Activated T-cell treated with anti-CD3 and anti-CD28 coated beads, Interleukin-2, amount 50 U/mL, for 48 hours (primary cell): ENCODE measurements at places on chromosomes 16 and 17.

DNA sequence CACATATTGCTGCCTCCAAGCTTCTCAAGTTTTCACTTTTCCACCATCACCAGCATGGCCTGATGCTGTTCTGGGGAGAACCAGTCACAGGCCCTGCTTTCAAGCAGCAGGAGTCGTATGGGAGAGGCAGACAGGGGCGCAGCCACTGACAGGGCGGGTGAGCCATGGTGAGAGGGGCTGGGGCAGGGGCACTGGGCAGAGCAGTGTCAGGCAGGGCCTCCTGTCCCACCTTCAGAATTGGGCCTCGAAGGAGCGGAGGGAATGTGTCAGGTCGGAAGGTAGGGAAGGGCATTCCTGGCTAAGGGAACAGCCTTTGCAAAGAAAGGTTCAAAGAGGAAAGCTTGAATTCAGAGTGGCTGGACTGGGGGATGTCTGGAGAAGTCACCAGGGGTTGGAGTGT, 4.9 kb upstream of the MAP2K3 start:
- DNase-seq, result no peak

DNA sequence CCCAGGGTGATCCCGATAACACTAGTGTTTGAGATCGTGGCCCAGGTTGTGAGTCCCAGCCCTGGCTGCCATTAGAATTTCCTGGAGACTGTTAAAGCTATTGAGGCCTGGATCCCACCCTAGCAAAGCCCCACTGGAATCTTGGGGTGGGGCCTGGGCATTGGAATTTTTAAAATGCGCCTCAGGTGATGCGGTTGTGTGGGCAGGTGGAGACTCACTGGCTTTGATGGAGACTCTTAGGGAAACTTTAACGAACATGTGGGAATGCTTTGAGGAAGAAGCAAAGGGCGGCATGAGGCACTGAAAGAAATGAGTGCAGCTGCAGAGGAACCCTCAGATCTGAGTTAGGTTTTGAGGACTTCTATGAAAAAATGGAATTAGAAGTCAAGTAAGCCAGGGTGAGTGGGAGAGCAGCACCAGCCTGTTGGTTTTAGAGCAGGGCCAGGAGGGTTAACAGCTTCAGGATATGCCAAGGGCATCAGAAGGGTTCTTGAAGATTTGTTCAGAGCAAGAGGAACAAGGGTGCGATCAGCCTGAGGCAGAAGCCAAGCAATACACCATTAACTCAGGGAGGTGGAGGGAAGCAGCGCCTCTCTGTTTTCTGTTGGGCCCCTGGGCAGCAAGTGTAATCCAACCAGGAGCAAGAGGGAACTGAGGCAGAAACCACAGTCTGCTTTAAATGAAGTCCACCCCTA, 42.5 kb downstream of the KSR1 start:
- DNase-seq, result no peak

DNA sequence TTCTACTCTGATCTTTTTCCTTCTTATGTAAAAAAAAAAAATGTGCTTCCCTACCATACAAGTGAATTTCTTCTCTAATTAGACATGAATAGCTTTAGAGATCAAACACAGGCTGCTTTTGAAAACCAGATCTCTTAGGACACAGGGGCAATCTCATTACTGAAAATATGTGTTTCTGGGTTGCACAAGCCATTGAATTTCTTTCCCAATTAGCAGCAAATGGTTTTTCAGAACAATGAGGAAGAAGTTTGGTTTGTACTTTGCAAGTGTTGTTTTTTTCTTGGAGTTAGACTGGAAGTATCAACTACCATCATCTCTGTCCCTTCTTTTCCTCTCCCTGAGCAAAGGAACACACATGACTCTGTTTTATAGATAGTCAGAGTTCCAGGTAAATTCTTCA, 5.6 kb upstream of the ANKS4B start:
- no peak for DNase-seq

DNA sequence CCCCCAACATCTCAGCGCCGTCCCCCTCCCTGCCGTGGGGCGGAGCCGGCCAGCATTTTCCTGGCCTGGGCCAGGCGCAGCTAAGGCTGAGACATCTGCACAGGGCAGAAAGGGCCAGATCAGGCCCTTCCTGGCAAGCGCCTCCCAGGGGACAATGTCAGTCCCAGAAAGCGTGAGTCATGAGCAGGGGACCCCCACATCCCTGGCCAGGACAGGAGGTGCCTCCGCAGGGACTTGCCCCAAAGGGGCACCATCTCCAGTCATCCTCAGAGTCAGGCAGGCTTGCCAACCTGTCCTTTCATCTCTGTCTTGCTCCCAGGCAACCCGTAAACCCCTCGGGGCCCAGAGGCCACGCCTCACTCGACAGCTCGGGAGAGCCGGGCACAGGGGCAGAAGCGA, 43.2 kb downstream of the SOCS1 start:
- DNase-seq, result no peak

DNA sequence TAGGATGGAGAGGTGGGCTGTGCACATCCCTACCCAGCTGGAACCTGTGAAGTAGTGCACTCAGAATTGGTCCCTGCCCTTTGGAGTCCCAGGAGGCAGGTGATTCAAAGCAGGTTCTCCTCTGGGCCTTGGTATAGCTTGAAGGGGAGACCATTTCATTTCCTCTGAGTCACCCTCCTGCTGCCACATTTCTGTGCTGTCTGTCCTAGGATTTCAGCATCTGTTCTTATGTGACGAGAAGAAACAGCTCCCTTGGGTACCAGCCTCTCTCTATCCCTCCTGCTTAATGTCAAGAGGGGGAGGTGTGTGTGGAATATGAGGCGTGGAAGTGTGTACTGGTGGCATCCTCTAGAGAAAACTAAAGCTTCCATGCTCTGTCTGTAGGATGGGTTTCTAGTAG, 5.0 kb upstream of the NFE2L1 start:
- no peak for DNase-seq

GRCh38 chr16:1708768-1709180, 2.8 kb downstream of the MAPK8IP3 start:
- DNase-seq, result no peak

DNA sequence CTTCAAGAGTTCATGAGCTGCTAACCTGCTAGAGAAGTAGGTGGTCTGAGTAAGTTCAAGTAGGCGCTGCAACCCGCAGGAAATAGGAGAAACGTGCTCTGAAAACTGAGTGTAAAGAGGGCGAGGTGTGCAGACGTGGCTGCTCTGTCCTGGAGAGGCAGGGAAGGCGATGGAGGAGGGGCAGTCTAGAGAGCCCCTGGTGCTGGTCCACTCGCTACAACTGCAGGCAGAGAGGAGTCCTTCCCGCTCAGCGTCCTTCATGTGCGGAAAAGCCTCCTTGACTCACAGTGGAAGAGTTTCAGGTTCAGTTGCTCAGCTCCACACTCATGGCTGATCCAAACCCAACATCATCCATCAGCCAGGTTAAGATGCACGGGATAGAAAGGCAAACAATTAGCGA, 12.1 kb downstream of the ABCA3 start:
- no peak for DNase-seq

GRCh38 chr16:14240964-14241363, 169.8 kb downstream of the MRTFB start:
- no peak for DNase-seq

DNA sequence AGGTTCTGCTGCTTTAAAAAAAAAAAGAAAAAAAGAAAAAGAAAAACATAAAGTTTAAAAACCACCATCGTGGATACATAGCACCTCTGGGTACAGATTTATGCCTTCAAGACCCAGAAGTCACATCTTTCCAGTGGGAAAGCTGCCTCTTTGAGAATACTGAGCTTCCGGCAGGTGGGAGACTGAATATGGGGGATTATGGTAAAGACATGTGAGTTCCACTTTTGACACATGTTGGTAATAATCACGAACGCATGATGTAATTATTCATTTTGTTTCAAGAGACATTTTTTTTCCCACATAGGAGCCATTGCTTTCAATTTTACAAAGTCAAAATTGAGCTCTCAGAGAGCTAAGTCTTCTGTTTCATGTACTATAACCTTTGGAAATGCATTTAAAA, 229.7 kb upstream of the CDH5 start:
- DNase-seq, result no peak

- no peak for DNase-seq
Measured at GRCh38 chr17:82598256-82599119, 49.8 kb downstream of the WDR45B start.

DNA sequence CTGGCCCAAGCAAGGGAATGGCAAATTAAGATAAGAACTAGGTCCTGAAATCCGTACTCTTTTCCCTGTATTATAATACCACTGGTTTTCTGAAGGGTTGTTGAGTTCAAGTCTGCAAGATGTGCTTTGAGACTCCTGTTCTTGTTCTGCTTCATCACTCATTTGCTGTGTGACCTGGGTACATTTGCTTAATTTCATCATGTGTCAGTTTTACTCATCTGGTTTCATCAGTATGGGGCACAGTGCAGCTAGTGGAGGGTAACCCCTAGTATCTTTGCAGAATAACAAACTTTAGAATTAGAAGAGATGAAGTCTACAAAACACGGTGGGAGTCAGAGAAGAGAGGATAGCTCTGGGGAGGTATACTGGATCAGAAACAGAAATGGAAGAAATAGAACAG, 21.9 kb upstream of the EFCAB13 start:
- DNase-seq, result no peak

- DNase-seq, result no peak
Measured at GRCh38 chr16:81523387-81524115, 78.9 kb downstream of the CMIP start.

DNA sequence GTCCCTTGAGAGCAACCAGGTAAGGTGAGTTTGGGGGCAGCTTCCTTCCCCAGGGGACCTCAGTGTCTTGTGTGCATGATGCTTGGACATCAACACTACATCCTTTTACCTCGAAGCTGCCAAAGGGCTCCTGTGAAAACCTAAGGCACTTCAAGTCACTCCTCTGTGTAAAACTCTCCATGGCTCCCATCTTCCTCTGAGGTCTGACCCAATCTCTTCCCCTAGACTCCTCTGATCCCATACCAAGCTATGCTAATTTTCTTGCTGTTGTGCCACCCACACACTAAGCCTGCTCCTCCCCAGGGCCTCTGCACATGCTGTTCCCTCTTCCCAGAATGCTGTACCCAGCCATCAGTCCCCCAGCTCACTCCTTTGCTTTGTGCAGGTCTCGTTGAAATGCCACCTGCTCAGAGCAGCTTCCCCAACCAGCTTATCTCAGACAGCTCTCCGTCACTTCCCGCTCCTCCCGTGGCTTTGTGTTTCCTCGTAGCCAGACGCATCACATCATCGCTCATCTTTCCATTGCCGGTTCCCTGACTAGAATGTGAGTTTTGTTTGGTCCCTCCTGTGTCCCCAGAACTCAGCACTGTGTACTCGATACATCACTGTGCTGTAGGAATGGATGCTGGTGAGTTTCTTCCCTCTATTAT, 78.4 kb downstream of the CNGB1 start:
- DNase-seq, result no peak

GRCh38 chr17:68572138-68572842, 28.9 kb downstream of the FAM20A start:
- DNase-seq, result no peak

- no peak for DNase-seq
Measured at GRCh38 chr17:68036304-68037147, 991 bp downstream of the KPNA2 start.

- no peak for DNase-seq
Measured at GRCh38 chr17:30326809-30327208, 7.0 kb downstream of the TMIGD1 start.

- DNase-seq, result no peak
Measured at GRCh38 chr16:81896902-81897301, 114.4 kb downstream of the SDR42E1 start.

- no peak for DNase-seq
Measured at GRCh38 chr17:70318051-70318450, 148.7 kb downstream of the KCNJ2 start.

DNA sequence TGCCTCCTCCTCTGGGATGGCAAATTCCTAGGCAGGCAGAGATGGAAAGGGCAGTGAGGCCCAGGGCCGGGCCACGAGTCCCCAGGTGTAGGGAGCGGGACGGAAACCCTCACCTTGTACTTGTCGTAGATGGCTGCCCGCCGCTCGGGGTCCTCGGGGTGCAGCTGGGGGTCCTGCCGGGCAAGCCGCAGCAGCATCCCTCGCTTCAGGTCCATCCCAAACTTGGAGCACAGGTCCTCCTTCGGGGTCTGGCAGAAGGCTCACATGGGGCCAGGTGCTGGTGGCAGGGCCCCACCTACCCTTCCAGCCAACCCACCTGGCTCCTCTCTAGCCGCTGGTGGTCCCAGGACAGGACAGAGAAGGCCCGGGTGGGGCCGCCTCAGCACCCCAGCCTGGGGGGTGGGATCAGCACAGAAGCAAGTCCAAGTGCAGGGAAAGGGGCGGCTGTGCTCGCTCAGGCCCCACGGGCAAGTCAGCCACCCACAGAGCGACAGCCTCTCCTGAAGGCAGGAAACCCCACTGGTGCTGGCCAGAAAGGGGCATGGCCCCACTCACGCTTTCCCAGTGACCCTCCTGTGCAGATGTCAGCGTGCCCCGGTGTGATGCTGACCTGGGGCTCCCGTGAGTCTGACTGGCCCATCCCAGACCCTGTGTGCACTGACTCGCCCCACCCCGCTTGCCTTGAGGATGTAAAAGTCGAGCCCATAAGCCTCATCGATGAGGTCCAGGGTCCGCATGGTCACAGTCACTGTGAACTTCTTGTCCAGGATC, 1.8 kb downstream of the MRPL28 start:
- DNase-seq, result no peak

GRCh38 chr16:51657848-51658247, 506.8 kb upstream of the SALL1 start:
- DNase-seq, result no peak

- DNase-seq, result no peak
Measured at GRCh38 chr17:66469890-66470289, 167.5 kb downstream of the PRKCA start.

DNA sequence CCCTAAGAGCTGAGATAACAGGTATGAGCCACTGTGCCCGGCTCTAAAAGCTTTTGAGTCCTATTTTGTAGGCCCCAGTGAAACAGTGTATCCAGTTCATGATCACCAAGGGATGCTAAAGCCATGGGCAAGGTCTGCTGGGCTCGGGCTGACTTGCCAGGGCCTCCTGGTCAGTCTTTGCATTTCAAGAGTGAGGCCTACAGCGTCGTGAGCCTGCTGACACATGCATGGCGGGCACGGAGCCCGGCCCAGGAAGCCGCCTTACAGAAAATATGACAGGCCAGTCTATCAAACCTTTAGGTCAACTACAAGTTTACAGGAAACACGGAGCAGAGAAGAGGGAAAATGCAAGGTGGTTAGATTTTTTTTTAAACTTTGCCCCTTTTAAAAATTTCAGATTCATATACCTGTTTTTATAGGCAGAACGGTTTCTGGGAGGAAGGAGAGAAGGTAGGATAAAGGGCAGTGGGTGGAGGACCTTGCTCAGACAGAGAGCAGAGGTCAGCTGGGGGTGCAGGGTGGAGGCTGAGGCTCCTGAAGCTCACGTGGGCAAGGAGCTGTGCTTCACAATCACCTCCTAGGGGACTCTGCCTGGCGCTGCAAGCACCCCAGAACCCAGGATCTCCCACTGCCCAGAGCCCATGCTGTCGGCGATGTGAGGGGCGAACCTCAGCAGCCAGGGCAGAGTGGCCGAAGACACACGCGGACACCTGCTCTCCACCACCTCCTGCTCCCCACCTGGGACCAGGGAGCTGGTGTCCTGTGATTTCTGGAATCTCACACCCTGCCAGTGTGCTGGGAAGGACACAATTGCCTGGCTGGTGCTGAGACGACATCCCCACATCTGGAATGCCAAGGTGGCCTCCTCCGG, 21.3 kb downstream of the C16orf95 start:
- DNase-seq, result no peak
